ENCODE measurements at places on chromosomes 5 and 9.
A peak's percentile ranks its signal among the peaks of the same experiment; 100 is the strongest.

DNA sequence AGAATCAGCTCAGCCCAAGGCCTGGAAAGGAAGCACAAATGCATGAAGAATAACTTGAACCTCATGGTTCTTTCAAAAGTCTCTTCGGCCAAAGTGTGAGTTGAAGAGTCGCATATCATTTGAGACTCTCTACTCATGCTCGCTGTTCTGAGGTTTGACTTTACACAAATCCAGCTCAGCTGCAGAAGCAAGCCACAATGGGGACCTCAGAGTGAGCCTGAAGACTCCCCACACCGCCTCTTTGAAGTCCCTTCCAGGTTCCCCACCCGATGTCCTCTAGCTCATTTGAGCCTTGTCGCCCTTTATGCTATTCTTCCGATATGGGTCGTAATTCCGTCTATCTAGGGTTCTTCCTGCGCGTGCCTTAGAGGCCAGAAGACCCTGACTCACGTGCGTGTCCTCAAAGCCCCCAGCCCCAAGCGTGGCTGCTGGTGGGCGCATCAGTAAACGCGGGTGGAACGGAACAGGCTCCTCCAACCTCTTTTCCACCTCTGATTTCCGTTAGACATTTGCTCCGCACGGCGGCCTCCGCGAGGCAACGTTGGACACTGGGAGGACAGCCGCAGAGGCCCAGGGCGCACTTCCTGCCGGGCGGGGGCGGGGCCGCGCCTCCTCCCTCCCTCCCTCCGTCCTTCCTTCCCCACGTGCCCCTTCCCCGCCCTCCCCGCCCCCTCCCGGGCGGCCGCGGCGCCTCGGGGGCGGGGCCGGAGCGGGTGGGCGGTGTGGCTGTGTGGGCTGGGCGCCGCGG, at the start of gene SNX30:
TSS of gene SNX30 (plus strand) at position 745 of the 748 bp plus-strand sequence. CDS start 242 bp downstream, outside the sequence.
- DNase-seq: peak; percentile 87

GRCh38 chr9:74748966-74749365, 138.8 kb downstream of the TRPM6 start:
- DNase-seq: no peak

DNA sequence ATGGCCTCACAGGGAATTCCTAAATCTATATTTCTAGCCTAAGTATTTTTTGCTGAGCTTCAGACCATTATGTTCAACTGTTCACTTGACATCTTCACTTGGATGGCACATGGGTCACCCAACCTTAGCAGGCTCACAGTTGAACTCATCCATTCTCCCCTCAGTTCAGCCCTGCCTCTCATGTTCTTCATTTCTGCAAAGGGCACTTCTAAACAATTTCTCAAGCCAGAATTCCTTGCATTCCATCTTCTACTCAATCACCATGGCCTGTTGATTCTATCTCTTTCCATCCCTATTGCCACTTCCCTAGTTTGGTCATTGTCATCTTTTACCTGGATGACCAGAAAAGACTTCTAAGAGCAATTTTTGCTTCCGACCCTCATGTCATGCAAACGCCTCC, 7.3 kb upstream of the RGS3 start:
- DNase-seq: peak; percentile 40

DNA sequence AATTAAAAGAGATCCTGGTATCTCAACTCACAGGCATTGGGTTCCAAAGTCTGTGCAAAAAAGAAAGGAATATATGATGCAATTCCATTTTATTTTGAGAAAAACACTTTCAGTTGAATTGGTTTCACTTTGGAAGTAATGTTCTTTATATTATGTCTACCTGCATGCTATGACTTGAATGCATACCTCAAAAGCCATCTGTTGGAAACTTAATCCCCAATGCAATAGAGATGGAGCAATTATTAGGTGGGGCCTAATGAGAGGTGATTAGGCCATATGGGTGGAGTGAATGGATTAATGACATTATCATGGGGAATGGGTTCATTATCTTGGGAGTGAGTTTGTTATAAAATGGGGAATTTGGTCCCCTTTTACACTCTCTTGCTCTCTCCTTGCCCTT, 293.3 kb downstream of the CSNK1G3 start:
- DNase-seq: no peak

DNA sequence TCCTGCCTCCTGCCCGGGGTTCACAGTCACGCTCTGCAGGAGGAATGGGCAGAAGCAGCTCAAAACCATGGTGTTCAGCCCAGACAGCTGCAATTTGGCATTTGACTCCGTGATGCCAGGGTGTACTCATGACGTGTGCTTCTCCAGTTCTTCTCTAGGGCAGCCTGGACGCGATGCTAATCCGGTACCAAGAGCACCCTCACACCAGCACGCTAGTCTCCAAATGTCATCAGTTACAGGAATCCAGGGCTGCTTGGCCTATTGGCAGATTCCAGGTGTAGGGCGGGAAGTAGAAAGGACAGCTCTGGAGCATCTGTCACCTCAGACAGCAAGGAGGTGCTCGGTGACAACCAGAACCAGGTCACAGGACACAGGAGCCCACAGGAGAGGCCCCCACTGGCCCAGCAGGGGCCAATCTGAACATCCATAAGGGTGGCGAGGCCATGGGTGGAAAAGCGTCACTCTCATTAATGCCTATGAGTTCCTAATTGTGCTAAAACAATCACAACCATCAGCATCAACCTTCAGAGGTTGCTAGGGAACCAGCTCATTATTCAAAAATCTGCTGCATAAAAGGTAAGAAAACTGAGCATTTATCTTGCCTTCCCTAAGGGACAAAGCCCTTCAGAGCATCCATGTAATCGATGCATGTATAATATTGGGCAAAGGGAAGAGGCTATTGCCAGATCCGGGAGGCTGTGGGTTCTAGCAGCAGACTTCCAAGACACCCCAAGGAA, 241.9 kb upstream of the IRX4 start:
- no peak for DNase-seq

GRCh38 chr5:128536254-128537220, 1.5 kb downstream of the FBN2 start:
- peak; percentile 68 for DNase-seq

DNA sequence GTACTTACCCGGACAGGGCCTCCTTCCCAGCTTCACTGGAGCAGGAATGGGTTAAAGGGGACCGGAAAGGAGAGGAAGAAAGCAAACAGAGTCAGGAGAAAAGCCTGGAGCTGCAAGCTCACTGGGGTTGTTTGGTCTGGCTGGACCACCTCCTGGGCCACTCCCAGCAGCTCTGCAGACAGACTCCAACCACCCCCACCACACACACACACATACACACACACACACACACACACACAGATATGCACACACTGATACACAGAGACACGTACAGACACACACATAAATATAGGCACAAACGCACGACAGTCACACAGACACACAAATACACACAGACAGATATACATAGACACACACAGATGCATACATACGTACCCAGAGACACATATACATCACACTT, 34.9 kb upstream of the SYNPO start:
- DNase-seq: no peak

- no peak for DNase-seq
These were observed 107.3 kb upstream of the PRRC1 start for GRCh38 chr5:127409921-127410675.

GRCh38 chr5:59327191-59327980, 566.1 kb downstream of the PDE4D start:
- no peak for DNase-seq

DNA sequence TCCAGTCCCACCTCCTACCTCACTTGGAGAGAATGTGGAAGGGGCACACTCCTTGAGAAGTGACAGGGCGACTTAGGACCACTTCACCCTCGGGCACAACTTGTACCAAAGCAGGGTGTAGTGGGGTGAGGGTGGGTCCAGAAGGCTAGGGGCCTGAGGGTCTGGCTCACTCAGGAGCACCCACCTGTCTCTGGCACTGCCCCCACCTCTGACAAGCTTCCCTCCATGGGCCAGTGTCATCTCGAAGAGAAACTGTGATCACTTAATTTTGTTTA, 76.9 kb upstream of the OLFM1 start:
- no peak for DNase-seq

DNA sequence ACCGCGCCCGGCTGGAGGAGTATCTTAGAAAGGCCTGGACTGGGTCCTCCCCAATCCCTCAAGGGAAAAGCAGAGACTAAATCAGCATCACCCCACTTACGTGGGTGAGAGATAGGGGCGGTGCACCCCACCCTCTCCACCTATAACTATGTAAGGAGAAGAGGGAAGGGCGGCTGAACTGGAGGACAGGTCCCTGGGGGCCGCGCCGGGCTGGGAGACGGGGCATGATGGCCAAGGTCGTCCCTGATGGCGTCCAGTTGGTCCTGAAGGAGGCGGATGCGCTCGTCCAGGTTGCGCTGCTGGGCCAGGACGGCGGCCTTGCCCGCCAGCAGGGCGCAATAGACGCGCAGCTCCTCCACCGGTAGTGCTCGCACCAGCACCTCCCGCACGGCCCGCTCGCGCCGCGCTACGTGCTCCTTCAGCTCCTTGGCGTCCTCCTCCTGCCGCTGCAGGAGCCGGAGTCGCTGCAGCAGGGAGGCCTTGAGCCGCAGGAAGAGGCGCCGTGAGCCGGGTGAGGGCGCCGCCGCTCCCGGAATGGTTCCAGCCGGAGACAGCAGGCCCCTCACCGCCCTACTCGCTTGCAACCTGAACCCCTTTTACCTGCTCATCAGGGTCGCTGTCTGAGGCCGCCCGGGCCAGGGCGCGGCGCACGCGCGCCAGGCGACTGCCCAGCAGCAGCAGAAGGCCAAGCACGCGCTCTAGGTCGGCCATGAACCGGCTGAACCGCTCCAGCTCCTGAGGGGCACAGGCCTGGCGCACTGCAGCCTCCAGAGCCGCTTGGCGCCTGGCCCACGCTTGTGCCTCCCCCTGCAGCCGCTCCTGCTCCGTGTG, 7.6 kb downstream of the SHROOM1 start:
- no peak for DNase-seq

GRCh38 chr9:85432599-85432998, 309.2 kb downstream of the AGTPBP1 start:
- DNase-seq: no peak

DNA sequence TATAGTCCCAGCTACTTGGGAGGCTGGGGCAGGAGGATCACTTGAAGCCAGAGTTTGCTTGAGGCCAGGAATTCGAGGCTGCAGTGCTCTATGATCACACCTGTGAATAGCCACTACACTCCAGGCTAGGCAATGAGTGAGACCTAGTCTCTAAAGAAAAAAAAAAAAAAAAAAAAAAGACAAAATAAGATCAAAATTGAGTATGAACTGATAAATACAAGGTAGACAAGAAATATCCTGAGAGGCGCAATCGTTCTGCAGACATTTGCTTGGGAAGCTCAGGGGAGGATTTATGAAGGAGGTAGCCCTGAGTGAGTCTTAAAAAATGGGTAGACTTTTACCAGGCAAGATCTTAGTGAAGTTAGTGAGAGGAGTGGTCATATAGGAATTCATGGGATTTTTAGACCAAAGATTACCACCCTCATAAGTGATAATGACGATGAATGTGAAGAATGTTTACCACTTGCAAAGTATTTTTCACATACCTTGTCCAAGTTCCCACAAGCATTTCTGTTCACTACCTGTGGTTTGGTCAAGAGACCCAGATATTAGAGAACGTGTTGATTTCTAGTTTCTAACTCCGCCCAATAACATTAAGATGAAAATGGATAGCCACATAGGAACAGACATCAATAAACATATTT, 4.4 kb downstream of the PDCD1LG2 start:
- DNase-seq: no peak

DNA sequence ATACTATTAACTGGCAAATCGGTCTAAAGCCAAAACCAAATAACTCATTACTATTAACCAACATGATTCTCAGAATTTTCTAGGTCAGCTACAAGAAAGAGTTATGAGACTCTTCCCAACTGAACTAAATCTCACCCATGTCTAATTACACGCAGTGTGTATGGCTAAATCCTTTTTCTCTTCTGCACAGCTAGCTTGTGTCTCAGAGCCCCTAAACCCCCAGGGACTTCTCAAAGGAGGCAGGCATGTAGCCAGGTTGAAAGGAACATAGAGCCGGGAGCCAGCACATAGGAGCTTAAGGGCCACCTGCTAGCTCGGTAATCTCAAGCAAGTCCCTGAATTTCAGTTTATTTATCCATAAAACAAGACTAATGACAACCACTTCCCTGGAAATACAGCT, 2.2 kb upstream of the GZMK start:
- no peak for DNase-seq

- peak; percentile 66 for DNase-seq
These were observed 113.0 kb downstream of the GAPVD1 start for GRCh38 chr9:125374443-125375309.

GRCh38 chr5:171562822-171563221, 143.4 kb downstream of the FGF18 start:
- DNase-seq: peak; percentile 45

- no peak for DNase-seq
These were observed 205.3 kb upstream of the NFIL3 start for GRCh38 chr9:91628892-91629291.

DNA sequence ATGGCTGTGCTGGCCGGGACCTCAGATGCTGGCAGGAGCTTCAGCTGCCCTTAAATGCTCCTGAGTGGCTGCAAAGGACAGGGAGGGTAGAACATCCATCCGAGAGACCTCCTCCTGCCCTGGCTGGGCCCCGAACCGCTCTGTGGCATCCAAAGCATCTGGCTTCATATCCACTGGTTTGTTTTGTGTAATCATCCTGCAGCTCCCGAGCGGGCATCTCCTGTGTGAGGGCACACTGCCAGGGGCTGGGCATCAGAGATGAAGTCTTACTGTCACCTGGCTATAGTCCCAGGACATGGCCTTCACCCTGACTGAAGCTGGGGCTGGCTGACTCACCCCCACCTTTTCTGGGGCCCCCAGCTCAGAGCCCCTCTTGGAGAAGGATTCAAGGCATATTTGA, 18.5 kb upstream of the NTNG2 start:
- no peak for DNase-seq

GRCh38 chr5:57779383-57780223, 297.0 kb upstream of the ACTBL2 start:
- DNase-seq: peak; percentile 83

- DNase-seq: peak; percentile 10
These were observed 32.1 kb downstream of the LCP2 start for GRCh38 chr5:170265522-170265921.

GRCh38 chr5:54563083-54563761, 45.7 kb downstream of the SNX18 start:
- peak; percentile 17 for DNase-seq
